DND-41 (cell line): ENCODE measurements at places on chromosomes 7 and 10.

- DNase-seq, result peak; percentile 51
Measured at GRCh38 chr7:106166651-106167342, 54.7 kb upstream of the SYPL1 start.

GRCh38 chr7:117476557-117477215 is 3.1 kb upstream of the CFTR start:
- DNase-seq, result no peak

DNA sequence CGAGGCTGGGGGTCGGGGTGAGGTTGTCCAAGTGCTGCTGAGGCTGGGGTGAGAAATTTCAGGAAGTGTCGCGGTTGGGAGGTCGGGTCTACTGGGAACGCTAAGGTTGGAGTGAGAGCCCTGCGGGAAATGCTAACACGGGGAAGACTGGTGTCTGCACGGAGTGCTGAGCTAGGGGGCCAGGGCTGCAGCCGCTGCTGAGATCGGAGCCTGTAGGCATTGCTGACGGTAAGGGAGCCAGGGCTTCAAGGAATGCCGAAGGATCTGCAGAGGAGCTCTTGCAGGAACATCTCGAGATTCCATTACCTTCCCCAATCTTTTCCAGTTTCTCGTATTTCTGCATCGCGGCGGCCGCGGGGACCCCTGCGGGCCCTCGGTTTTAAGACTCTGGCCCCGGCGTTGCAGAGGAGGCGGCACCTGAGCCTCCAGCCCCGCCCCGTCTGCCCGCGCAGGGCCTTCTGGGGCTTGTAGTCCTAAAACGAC is at the start of gene CDK5:
CDK5 (minus strand) TSS at position 392 of the 483 bp plus-strand sequence; CDS start at position 343, 49 bp downstream.
- no peak for DNase-seq

DNA sequence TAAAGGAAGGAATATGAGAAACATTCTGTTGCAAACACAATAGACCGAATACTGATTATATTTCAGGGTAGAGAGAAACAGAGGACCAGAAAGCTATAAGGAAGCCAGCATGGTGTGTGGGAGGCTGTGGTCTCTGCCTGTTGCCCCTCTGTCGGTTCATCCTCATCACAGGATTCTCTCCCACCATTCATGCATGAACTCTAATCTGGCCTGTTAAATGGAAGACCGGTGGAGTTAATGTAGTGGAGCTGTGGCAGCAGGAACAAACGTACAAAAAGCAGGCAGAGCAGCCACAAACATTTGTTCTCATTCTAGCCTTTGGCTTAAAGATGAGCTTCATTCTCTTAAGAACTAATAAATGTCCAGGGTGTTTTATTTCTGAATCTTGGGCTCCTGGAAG is 902.4 kb downstream of the LRMDA start:
- no peak for DNase-seq

- DNase-seq, result no peak
Measured at GRCh38 chr7:115511330-115511729, 519.2 kb downstream of the TFEC start.

- DNase-seq, result no peak
Measured at GRCh38 chr10:99341860-99342490, 12.8 kb downstream of the CNNM1 start.
